Astrocyte (in vitro differentiated cells and primary cell): ENCODE measurements at places on chromosomes 5 and 9. TPM values are rescaled to one million over a fixed set of nuclear protein-coding genes. Genes with fewer than 3 reads are reported as not detected.

DNA sequence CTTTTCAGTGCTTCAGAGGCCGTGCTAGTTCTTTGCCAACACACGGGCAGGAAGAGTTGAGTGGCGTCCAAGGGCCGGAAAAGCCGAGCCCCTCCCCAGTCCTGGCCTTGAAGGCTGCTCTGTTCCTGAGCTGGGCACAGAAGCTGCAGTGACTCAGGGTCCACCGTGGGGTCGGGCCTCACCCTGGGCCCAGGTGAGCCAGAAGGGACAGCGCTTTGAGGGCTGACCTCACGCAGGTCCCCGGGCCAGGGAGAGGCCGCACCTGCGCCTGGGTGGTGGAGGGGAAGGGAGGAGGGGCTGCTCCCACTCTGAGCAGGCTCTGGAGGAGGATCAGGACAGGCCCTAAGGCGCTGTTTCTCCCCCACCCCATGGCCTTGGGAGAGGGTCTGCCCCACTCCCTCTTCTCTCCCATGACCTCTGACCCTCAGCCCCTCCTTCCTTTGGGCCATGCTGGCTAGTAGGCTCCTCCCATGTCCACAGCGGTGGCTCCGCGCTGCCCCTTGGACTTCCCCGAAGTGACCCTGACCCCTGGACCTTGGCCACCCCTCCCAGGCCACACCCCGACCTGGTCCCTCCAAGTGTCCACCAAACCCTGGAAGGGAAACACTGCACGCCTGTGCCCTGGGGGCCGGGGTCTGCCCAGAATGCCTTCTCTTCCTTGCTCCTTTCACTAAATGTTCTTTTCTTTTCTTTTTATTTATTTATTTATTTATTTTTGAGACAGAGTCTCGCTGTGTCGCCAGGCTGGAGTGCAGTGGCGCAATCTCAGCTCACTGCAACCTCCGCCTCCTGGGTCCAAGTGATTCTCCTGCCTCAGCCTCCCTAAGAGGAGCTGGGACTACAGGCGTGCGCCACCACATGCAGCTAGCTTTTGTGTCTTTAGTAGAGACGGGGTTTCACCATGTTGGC is 19.7 kb upstream of the SLC6A19 start:
- H3K4me3 ChIP-seq, result no peak overlapping the region
- H3K4me1 ChIP-seq, result no peaks in the 10 kb centered on the region
- DNase-seq, result no peak
- no peak overlapping the region for H3K27ac ChIP-seq

GRCh38 chr5:172486451-172486850 is 32.1 kb upstream of the SH3PXD2B start:
- H3K36me3 ChIP-seq, result no peaks in the 10 kb centered on the region
- no peak for DNase-seq
- H3K4me1 ChIP-seq, result no peaks in the 10 kb centered on the region
- H3K4me3 ChIP-seq, result no peak overlapping the region
- peaks cover 5% of the 10 kb centered on the region for H3K27me3 ChIP-seq
- H3K27ac ChIP-seq, result no peak overlapping the region

GRCh38 chr5:169646856-169647255 is 9.8 kb downstream of the DOCK2 start:
- H3K36me3 ChIP-seq, result no peaks in the 10 kb centered on the region
- peaks cover 28% of the 10 kb centered on the region for H3K4me1 ChIP-seq
- H3K4me3 ChIP-seq, result no peak overlapping the region
- no peaks in the 10 kb centered on the region for H3K27me3 ChIP-seq
- no peak for DNase-seq

DNA sequence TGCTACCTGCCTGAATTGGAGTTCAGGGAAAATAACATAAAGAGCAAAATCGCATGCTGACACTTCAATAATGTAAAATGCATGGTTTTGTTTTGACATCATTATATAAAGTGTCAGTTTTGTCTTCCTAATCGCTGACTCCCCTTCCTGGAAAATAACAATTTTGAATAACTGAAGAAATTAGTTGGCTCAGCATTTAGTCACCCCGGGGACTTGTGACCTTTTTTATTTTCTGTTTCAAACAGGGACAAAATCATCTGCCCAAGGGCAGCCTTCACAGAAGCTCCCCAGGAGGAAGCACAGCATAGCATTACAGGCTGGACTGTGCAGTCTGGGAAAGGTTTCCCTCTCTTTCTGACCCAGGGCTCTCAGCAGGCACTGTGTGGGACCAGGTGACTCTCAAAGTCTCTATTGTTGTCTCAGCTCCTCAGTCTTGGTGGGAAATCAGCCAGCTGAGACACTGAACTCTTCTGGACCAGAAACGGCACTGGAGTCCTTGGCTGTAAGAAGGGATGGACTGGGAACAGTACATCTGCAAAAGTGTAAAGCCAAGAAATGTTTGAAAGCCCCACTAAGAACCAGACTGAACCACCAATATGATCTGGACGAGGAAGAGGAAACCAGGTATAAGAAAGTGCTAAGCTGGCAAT is 671.3 kb upstream of the KLF4 start:
- H3K27me3 ChIP-seq, result no peaks in the 10 kb centered on the region
- no peak for DNase-seq

GRCh38 chr9:110559869-110560268 is 19.7 kb downstream of the SVEP1 start:
- no peaks in the 10 kb centered on the region for H3K27me3 ChIP-seq
- no peak overlapping the region for H3K27ac ChIP-seq
- H3K36me3 ChIP-seq, result no peaks in the 10 kb centered on the region
- DNase-seq, result no peak
- peaks cover 14% of the 10 kb centered on the region for H3K4me1 ChIP-seq

- no peak overlapping the region for H3K27ac ChIP-seq
- no peaks in the 10 kb centered on the region for H3K4me1 ChIP-seq
- no peaks in the 10 kb centered on the region for H3K36me3 ChIP-seq
- DNase-seq, result peak; percentile 85
- H3K27me3 ChIP-seq, result no peaks in the 10 kb centered on the region
Observed at GRCh38 chr5:4995014-4995413, 145.1 kb upstream of the ADAMTS16 start.

DNA sequence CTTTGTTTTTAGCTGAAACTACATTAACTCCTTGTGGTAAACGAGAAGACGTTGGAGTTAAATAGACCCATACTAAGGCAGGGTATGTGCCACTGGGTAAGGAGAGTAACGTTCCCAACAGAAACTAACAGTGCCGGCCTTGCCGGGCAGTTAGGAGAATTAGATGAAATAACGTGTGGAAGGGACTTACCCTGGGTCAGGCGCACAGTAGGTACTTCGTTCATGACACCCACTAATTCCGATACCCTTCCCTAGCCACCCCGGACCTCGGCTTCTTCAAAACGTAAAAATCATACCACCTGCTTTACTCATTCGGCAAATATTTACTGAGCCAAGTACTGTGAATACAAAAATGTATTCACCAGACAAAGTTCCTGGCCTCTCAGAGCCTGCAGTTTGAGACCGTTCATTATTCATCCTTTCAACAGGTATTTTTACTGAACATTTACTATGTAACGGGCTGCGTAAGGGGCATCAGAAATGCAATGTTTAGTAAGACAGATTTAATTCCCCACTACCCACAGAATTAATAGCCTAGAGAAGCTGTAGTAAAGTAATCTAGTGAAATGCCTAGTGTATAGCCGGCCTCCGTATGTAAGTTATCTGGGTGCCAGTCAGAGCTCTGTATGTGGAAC is 3.2 kb upstream of the SMIM23 start:
- H3K4me1 ChIP-seq, result no peaks in the 10 kb centered on the region
- no peak overlapping the region for H3K27ac ChIP-seq
- DNase-seq, result no peak
- peaks cover 9% of the 10 kb centered on the region for H3K27me3 ChIP-seq
- no peak overlapping the region for H3K4me3 ChIP-seq

GRCh38 chr5:42858031-42858643 is 46.4 kb upstream of the SELENOP start:
- no peak overlapping the region for H3K27ac ChIP-seq
- no peak for DNase-seq
- H3K27me3 ChIP-seq, result no peaks in the 10 kb centered on the region
- no peaks in the 10 kb centered on the region for H3K36me3 ChIP-seq
- no peaks in the 10 kb centered on the region for H3K4me1 ChIP-seq
- H3K4me3 ChIP-seq, result no peak overlapping the region

DNA sequence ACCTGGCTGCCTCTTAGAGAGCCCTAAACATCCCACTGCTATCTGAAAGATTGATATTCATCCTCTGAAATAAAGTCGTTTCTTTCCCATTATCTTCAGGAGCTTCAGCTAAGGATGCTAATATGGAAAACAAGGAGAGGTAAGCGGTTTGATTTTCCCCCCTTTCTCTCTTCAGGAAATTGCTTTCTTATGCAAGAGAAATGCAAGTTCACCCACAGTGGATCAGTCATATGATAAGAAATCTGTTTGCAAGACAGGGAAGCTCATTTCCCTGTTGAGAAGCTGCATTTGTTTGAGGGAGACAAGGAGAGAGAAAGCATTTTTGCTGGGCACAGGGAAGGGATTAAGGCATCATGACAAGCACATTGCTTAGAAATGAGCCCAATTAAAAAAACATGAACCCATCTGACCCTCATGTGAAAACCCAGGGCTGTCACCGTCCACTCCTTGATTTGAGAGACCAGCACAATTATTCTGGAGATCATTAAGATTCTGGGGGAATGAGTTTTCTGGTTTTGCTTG is 53.7 kb upstream of the BOD1 start:
- no peak overlapping the region for H3K27ac ChIP-seq
- no peak overlapping the region for H3K4me3 ChIP-seq
- H3K36me3 ChIP-seq, result no peaks in the 10 kb centered on the region
- peaks cover 12% of the 10 kb centered on the region for H3K4me1 ChIP-seq

The IER5L gene
- total RNA-seq, result 47.0 and 55.0 TPM in 2 replicates

The CA9 gene
- total RNA-seq, result not detected in 2 replicates

The FKBP15 gene
- total RNA-seq, result 26.4 and 27.2 TPM in 2 replicates

GRCh38 chr9:129958796-129959195 is 84.2 kb downstream of the FNBP1 start:
- no peak overlapping the region for H3K27ac ChIP-seq
- H3K27me3 ChIP-seq, result no peaks in the 10 kb centered on the region
- peaks cover 16% of the 10 kb centered on the region for H3K4me1 ChIP-seq
- H3K4me3 ChIP-seq, result no peak overlapping the region
